ENCODE measurements at places on chromosomes 16 and 17.

DNA sequence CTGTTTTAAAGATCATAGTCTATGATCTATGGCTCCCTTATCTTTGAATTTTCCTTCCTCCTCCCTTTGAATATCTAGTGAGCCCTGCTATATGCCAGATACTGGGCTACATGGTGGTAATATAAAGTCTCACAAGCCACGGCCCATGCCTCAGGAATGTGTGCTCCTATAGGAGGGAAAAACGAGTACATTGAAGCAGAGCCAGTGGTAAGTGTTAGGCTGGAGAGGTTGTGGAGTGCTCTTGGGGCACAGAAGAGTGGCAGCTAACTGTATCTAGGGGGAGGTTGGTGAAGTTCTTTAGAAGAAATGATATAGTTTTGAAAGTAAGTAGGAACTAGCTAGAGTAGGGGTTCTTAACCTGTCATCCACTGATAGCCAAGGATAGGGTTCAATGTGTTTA is 105.8 kb upstream of the PMFBP1 start:
- DNase-seq = no peak

GRCh38 chr16:1645914-1646525 is 32.1 kb upstream of the JPT2 start:
- no peak for DNase-seq

DNA sequence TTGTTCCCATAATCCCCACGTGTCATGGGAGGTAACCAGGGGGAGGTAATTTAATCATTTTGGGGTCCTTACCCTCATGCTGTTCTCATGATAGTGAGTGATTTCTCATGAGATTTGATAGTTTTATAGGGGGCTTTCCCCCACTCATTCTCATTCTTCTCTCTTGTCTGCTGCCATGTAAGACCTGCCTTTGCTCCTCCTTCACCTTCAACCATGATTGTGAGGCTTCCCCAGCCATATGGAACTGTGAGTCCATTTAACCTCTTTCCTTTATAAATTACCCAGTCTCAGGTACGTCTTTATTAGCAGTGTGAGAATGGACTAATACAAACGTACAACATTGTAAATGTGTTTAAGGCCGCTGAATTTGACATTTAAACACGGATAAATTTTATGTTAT is 35.5 kb upstream of the APOH start:
- DNase-seq = no peak

DNA sequence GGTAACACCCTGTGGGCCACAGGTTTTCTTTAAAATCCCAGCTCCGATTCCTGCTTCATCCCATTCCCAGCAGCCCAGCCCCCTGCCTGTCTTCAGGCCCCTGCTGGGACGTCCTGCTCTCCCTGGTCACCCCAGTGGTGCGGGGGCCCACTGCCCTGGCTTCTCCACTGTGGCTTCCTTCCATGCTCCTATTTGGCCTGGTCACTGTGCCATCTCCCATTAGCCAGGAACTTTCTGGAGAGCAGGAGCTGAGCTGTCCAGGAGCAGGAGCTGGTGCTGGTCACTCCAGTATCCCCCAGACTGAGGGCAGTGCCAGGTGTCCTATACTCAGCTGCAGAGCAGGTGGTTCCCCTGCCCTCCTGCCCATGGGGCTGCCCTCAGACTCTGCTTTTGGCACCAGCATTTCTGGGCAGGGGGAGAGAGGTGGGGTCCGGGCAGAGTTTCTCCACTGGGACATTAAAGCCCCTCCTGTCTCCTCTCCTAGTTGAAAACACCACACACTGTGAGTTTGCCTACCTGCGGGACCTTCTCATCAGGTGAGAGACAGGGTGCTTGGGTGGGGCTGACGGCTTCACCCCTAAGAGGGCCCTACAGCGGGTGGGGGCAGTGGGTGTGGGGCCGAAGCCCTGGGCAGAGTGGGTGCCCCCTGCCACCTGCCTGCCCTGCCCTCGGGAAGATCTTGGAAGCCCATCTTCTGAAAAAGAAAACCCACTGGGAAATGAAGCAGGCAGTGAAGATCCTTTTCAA is 356.2 kb downstream of the SEC14L1 start:
- no peak for DNase-seq

- DNase-seq = no peak
Observed at GRCh38 chr16:15490123-15490711, 55.8 kb downstream of the BMERB1 start.

DNA sequence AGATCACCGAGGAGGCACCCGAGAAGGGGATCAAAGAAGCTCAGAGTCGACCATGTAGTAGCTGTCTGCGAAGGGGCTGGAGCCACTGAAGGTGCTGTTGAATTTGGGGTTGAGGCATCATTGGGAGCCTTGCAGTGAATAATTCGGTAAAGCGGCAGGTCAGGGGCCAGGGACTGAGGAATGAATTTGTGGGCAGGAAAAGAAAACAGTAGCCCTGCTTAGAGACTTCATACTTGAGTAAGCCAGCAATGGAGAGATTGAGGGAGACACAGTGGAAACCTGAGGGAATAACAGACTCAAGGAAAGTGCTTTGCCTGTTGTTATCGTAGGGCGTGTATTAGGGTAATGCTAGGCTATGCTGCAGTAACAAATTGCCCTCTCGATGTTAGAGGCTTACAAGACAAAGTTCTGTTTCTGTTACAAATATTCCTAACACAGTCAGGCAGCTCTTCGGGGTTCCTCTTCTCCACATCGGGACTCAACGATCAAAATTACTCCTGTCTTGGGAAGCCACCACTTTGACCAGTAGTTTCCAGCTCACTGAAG is 13.4 kb upstream of the HERPUD1 start:
- DNase-seq = no peak

- no peak for DNase-seq
Observed at GRCh38 chr17:35537601-35538141, at the start of gene SLFN12L. Gene SLFN12L (minus strand): TSS chr17:35537678. CDS start chr17:35522364, 15,314 bp downstream.

DNA sequence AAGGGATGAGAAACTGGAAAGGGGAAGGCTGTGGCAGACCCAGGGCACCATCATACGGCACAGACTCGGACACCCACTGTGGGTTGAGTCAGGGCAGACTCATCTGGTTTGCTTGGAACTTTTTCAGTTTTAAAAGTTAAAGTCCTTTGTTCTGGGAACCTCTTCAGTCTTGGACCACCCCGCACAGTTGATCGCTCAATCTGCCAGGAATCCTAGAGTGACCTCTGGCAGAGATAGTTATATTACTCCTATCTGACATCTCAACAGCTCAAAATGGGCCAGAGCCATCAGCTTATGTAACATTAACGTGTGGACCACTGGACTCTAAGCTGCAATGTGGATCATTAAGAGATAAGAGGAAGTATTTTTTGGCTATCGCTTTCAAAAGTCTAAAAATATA is 164.3 kb downstream of the ABCA8 start:
- no peak for DNase-seq

DNA sequence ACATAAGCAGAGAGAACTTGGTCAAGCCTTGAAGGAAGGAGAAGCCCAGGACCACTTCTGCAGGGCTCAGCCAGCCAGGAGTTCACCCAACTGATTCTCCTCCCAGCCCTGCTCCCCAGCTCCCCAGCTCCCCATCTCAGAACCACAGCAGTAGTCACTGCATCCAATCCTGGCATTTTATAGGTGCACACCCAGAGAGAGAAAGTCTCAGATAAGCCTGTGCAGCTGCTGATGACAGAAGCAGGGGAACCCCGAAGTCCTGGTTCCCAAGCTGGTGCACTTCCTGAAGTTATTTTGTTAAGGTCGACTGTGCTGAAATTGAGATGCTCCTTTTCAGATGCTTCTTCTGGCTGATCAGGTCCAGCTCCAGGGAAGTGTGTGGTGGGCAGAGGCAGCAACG is 6.6 kb downstream of the RNF112 start:
- DNase-seq = no peak

- DNase-seq = no peak
Observed at GRCh38 chr16:67884684-67885083, at the start of gene NRN1L. Gene NRN1L (plus strand): TSS chr16:67884885. CDS start chr16:67884904, 19 bp downstream.
